ENCODE measurements at places on chromosomes 12 and 14. TPM values are rescaled to one million over a fixed set of nuclear protein-coding genes. Genes with fewer than 3 reads are reported as not detected.

The NID2 gene
- total RNA-seq: 8.9 TPM

- DNase-seq: no peak
Observed at GRCh38 chr12:5794156-5794555, 150.9 kb downstream of the ANO2 start.

GRCh38 chr14:68610251-68610793 is 182.5 kb downstream of the ZFP36L1 start:
- no peak for DNase-seq

- no peak for DNase-seq
Observed at GRCh38 chr14:99663386-99664057, 18.6 kb downstream of the HHIPL1 start.

DNA sequence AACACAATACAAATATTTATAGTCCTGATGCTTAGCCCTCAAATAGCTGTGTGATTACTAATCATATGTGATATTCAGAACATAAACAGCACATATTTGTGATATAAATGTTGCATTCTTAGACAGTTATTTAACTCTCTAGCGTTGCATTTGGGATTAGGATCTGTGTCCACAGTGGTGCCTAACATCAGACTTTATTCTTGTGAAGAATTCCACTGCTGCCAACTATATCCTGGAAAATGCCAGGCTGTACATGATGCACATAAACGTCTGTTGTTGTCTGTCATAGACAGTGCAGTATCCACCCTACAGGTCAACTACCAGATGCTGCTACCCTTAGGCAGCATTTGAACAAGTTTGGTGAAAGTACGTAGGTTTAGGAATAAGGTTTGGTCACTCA is 39.0 kb downstream of the SLC38A4 start:
- no peak for DNase-seq

GRCh38 chr14:59870277-59871165 is at the start of gene RTN1:
Gene RTN1, minus strand, starts transcription at chr14:59870776. Its CDS starts 146 bp downstream, at chr14:59870630.
- DNase-seq: peak; percentile 86
